CD4-positive, alpha-beta T cell treated with Interleukin-12 subunit alpha and Interleukin-12 subunit beta, for 1 hour (primary cell): ENCODE measurements at places on chromosomes 4 and X.

DNA sequence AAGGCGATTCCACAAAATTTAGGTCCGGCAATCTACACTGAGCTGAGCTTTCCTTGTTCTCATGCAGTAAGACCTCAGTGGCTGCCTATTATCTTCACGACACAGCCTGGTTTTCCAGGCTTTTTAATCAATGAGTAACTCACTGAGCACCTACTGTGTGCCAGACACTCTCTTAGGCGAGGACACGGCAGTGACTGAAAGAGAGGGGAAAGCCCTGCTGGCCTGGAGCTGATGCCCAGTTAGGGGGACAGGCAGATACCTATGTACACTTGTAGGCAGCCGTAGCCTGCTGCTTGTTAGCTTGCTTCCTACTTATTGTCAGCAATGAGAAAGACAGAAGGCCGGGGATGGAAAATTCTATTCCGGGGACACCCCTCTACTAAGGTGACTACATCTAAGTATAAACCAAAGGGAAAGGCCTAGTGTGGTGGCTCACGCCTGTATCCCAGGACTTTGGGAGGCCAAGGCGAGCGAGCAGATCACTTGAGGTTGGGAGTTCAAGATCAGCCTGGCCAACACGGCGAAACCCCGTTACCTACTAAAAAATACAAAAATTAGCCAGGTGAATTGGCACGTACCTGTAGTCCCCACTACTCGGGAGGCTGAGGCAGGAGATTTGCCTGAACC, 3.8 kb downstream of the WDR1 start:
- DNase-seq: no peak

GRCh38 chr4:791898-792625, 33.9 kb downstream of the CPLX1 start:
- peak; percentile 39 for DNase-seq

- no peak for DNase-seq
Observed at GRCh38 chr4:108272046-108272445, 103.3 kb upstream of the LEF1 start.

DNA sequence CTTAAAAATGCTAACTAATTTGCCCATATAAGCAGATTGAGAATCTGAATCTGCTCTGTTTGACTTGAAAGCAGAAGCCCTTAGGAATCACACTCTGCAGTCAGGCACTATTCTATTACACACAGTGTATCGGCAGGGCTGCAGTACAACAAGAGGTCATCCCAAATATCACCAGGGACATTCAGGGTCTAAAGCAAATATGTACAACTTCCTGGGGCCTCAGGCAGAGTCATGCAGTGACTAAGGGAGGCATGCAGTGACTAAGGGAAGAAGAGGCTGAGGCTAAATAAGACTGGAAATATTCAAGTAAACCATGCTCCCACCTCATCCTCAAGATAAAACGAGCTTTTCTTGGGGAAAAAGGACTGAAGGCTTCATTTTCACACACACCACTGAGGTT, 20.9 kb downstream of the MAPK10 start:
- DNase-seq: no peak

DNA sequence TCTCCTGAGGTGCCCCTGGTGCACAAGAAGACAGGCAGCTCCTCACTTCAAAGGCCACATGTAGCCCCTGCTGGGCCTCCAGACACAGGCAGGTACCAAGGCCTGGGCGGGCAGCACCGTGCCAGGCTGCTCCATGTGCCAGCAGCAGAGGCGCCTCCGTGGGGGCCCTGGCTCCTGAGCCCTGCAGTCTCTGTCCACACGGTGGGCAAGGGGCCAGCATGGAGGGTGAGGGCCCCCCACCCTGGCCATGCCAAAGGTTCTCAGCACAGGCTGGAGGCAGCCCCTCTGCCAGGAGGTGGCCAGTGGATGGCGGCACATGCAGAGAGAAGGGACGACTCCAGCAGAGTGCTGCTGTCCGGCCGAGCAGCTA, 72.6 kb downstream of the FAM53A start:
- DNase-seq: no peak

DNA sequence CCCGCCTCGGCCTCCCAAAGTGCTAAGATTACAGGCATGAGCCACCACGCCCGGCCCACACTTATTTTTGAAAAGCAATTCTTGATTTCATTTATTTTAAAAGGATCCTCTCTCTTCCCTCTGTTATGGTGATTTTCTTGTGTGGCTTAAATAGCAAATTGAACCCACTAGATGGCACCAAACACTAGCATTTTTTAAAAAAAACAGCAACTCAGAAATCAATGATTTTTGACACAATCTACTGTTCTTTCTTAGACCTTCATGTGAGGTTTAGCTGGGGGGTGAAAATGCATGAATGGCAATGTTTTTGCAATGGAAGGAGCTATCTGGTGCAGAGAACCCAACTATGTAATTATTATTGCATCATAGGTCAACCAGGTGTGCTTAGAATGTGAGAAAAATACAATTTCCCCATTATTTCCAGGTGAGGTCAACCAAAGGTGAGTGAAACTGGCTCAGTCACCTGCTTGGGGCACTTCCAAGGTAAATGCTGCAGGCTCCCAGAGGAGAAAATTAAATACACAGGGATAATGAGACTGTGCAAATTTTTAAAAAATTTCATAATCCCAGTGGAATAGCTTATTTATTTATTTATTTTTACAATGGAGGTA, 226.7 kb upstream of the PRKX start:
- peak; percentile 0 for DNase-seq

DNA sequence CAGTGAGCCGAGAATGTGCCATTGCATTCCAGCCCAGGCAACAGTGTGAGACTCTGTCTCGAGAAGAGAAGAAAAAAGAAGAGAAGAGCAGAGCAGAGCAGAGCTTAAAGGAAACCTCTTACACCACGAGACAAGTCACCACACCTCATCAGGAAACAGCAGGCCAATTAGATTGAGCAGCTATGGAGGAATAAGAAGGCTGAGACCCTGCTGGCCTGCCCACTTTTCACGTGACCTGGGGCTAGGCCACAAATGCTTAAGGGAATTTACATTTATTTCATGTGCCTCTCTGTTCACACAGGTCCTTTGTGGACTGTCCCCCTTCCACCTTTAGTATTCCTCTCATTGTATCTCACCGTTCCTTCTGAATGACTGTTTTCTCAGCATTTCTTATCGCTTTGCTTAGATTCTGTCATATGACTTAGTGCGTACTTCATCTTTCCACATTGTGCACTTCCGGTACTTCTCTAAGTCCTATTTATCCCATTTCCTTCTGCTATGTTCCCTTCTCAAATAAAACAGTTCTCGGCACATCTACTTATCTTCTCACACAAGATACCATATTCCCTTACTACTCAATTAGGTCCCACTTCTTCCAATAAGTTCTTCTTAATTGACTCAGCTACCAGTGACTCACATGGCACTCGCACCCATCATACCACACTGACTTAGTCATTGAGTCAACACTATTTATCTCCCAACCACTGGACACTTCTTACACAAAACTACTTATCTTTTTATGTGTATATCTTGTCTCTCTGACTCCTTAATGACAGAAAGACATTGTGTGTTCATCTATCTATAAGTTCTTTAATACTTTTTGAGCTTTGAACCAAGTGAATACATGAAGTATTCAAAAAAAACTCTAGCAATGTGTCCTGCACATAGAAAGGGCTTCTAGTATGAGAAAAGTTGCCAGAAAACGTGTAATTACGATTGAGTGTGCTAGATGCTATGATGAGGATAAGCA, 11.0 kb downstream of the CUL4B start:
- DNase-seq: no peak
